ENCODE measurements at places on chromosomes 5 and 9. TPM values are rescaled to one million over a fixed set of nuclear protein-coding genes. Genes with fewer than 3 reads are reported as not detected.

SPATA31C1 gene
- total RNA-seq: not detected

ABL1 gene
- 80.2 TPM for total RNA-seq

FOXD4L6 gene
- not detected for total RNA-seq

PDLIM4 gene
- 15.0 TPM for total RNA-seq

SHOC1 gene
- total RNA-seq: not detected

LMAN2 gene
- 236 TPM for total RNA-seq

KIF4B gene
- not detected for total RNA-seq

FBP2 gene
- total RNA-seq: not detected

CNTNAP3B gene
- total RNA-seq: 2.8 TPM

SPATA24 gene
- total RNA-seq: not detected

OBP2A gene
- not detected for total RNA-seq

CTXN3 gene
- not detected for total RNA-seq

PCDHA13 gene
- total RNA-seq: not detected

P4HA2 gene
- total RNA-seq: 25.5 TPM

TMEM174 gene
- total RNA-seq: 0.64 TPM

PTGDS gene
- total RNA-seq: 20.3 TPM

ADAM19 gene
- total RNA-seq: 28.1 TPM

SLC1A3 gene
- 0.20 TPM for total RNA-seq

DNA sequence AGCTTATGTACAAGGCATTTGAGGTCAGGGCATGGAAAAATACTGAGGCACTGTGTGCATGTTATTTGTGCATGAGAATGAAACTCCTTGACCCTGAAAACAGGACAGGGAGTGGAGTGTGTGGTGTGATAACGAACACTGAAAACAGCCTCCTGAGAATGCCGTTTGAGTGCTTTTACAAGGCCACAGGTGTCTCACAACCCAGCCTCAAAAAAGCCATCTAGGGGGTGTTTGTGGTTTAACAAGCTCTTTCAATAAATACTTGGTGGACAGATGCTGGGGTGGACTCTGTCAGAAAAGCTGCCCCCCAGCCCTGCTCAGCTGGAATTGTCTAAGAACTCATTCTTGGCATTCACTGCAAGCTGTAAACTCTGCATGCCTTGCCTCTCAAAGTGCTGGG lies 94.0 kb upstream of the SLC25A48 start:
- no peaks in the 10 kb centered on the region for H3K4me1 ChIP-seq
- H3K4me3 ChIP-seq: no peak overlapping the region

GRCh38 chr5:59652449-59652848 lies 241.1 kb downstream of the PDE4D start:
- no peak for DNase-seq
- H3K27ac ChIP-seq: no peak overlapping the region
- no peaks in the 10 kb centered on the region for H3K27me3 ChIP-seq
- H3K4me1 ChIP-seq: peaks cover 38% of the 10 kb centered on the region
- no peaks in the 10 kb centered on the region for H3K36me3 ChIP-seq

GRCh38 chr9:17578577-17578910 lies 322 bp upstream of the SH3GL2 start:
- H3K27me3 ChIP-seq: peaks cover 62% of the 10 kb centered on the region
- H3K4me3 ChIP-seq: peak overlapping the region; percentile 54
- H3K27ac ChIP-seq: no peak overlapping the region
- H3K4me1 ChIP-seq: no peaks in the 10 kb centered on the region
- no peaks in the 10 kb centered on the region for H3K36me3 ChIP-seq

- H3K27me3 ChIP-seq: peaks cover 32% of the 10 kb centered on the region
- no peaks in the 10 kb centered on the region for H3K36me3 ChIP-seq
- peak overlapping the region; percentile 45 for H3K4me3 ChIP-seq
- no peak for DNase-seq
- peak overlapping the region; percentile 80 for H3K27ac ChIP-seq
Measured at GRCh38 chr9:110047955-110048402, 160.0 kb downstream of the C9orf152 start.

DNA sequence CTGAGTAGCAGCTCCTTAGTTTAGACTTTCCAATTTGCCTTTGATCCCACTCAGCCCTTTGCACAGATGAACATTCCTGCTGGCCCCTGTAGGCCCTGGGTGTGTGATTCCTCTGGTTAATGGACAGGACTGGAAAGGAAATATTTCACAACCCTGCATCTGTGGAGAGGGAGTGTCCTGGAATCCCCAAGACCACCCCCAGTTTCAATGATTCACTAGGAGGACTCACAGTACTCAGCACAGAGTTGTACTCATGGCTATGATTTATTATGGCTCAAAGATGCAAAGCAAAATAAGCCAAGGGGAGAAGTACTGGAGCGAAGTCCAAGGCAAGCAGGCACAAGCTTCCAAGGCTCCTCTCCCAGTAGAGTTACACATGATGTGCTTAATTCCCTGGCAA lies 42.4 kb upstream of the TJP2 start:
- H3K27me3 ChIP-seq: no peaks in the 10 kb centered on the region
- H3K4me3 ChIP-seq: no peak overlapping the region
- H3K27ac ChIP-seq: peak overlapping the region; percentile 29
- H3K4me1 ChIP-seq: peaks cover 15% of the 10 kb centered on the region
- H3K36me3 ChIP-seq: no peaks in the 10 kb centered on the region

DNA sequence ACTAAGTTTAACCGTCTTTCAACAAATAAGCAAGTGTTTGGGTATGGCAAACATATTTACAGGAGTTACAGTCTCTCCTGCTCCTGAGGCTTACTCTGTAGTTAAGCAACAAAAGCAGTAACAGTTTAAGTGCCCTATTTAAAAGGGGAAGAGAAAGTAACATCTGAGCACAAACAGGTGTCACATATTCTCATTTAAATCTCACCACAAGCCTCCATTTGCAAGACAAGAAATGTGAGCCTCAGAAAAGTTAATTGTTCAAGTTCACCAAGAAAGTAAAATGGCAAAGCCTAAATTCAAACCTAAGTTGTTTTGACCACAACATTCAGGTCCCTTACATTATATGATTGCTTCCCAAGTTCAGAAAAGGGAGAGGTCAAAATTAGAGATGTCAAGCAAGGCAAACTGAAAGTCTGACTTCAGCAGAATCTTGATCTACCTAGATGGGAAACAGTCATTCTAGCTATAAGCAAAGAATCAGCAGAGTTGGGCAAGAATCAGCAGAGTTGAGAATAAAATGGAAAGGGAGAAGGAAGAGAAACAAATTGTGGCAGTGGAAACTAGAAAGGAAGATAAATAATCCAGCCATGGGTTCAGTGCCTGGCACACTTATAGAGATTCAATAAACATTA lies 93.4 kb downstream of the STRBP start:
- no peak overlapping the region for H3K27ac ChIP-seq
- H3K36me3 ChIP-seq: no peaks in the 10 kb centered on the region
- H3K4me1 ChIP-seq: no peaks in the 10 kb centered on the region
- no peak overlapping the region for H3K4me3 ChIP-seq

GRCh38 chr9:99294850-99295461 lies 72.9 kb downstream of the SEC61B start:
- H3K4me3 ChIP-seq: no peak overlapping the region
- no peaks in the 10 kb centered on the region for H3K36me3 ChIP-seq
- no peaks in the 10 kb centered on the region for H3K4me1 ChIP-seq
- H3K27me3 ChIP-seq: no peaks in the 10 kb centered on the region
- no peak overlapping the region for H3K27ac ChIP-seq

DNA sequence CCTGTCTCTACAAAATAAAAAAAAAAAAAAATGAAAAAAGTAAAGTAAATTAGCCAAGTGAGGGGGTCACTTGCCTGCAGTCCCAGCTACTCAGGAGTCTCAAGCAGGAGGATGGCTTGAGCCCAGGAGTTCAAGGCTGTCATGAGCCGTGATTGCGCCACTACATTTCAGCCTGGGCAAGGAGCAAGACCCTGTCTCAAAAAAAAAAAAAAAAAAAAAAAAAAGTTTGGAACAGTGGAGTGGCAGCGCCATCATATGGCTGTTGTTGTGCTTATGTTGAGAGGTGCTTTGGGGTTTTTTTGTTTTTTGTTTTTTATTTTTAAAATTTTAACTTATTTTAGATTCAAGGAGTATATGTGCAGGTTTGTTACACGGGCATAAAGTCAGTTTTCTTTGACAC lies 3.6 kb downstream of the BRIX1 start:
- H3K4me1 ChIP-seq: peaks cover 31% of the 10 kb centered on the region
- no peak for DNase-seq

GRCh38 chr9:127871531-127871930 lies 5.9 kb downstream of the AK1 start:
- H3K27me3 ChIP-seq: no peaks in the 10 kb centered on the region
- peaks cover 25% of the 10 kb centered on the region for H3K4me1 ChIP-seq
- no peaks in the 10 kb centered on the region for H3K36me3 ChIP-seq
- H3K4me3 ChIP-seq: no peak overlapping the region

- DNase-seq: no peak
- H3K4me1 ChIP-seq: no peaks in the 10 kb centered on the region
- H3K27me3 ChIP-seq: no peaks in the 10 kb centered on the region
- no peaks in the 10 kb centered on the region for H3K36me3 ChIP-seq
- H3K27ac ChIP-seq: no peak overlapping the region
Measured at GRCh38 chr5:64514612-64515011, 8.8 kb downstream of the RGS7BP start.

- peak; percentile 37 for DNase-seq
- H3K36me3 ChIP-seq: no peaks in the 10 kb centered on the region
- H3K4me1 ChIP-seq: no peaks in the 10 kb centered on the region
- H3K27me3 ChIP-seq: no peaks in the 10 kb centered on the region
- H3K27ac ChIP-seq: no peak overlapping the region
Measured at GRCh38 chr9:29830821-29831220, 2257.5 kb upstream of the C9orf72 start.

DNA sequence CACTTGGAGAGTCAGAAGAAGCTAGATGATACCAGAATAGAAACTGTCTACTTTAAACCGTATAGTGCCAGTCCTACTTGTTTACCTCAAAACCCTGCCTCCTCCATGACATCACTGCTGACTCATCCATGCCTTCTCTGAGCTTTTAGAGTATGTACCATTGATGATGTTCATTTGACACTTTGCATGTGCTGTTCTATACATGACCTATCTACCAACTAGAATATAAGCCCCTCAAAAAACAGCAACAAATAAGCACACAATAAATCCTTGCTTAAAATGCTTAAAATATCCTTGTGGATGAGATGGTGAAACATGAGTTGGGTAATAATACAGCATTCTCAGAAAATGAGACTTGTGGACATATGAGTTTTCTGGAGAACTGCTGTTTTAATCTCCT lies 2.6 kb downstream of the CTNNAL1 start:
- H3K27me3 ChIP-seq: no peaks in the 10 kb centered on the region
- peak; percentile 19 for DNase-seq
- H3K4me3 ChIP-seq: no peak overlapping the region
- H3K4me1 ChIP-seq: peaks cover 34% of the 10 kb centered on the region
- H3K36me3 ChIP-seq: no peaks in the 10 kb centered on the region

GRCh38 chr5:40165106-40165788 lies 514.5 kb upstream of the PTGER4 start:
- no peaks in the 10 kb centered on the region for H3K4me1 ChIP-seq
- no peaks in the 10 kb centered on the region for H3K27me3 ChIP-seq
- no peaks in the 10 kb centered on the region for H3K36me3 ChIP-seq
- H3K27ac ChIP-seq: no peak overlapping the region

- no peak overlapping the region for H3K4me3 ChIP-seq
- peak overlapping the region; percentile 45 for H3K27ac ChIP-seq
- H3K36me3 ChIP-seq: no peaks in the 10 kb centered on the region
- H3K4me1 ChIP-seq: peaks cover 6% of the 10 kb centered on the region
- no peaks in the 10 kb centered on the region for H3K27me3 ChIP-seq
- no peak for DNase-seq
Measured at GRCh38 chr5:83919071-83920041, 198.7 kb upstream of the HAPLN1 start.

DNA sequence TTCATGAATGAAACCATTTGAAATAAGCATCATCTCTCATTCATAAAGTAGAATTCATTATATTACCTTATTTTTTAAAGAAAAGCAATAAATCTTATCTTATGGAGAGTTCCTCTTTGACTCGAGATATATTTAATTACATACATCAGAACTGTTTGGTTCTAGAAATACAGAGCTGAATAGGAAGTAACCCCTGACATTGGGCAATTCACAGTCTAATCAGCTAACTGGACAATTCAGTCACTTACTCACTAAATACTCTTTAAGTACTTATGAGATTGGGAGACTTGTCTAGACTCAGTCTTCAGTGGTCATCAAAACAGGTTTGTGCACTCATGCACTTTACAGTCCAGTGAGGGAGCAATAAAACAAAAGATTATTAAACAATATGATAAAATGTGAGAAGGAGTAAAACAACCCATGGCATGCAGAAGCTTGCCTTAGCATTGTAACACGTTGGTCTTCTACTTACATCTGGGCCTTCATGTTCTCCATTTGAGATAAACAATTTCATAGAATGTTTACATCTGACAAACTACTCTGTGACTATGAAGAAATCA lies 11.5 kb upstream of the FBXO38 start:
- H3K4me1 ChIP-seq: peaks cover 12% of the 10 kb centered on the region
- no peaks in the 10 kb centered on the region for H3K36me3 ChIP-seq
- H3K4me3 ChIP-seq: no peak overlapping the region
- DNase-seq: no peak
- H3K27me3 ChIP-seq: no peaks in the 10 kb centered on the region

GRCh38 chr9:98255061-98255577 lies 330 bp downstream of the TBC1D2 start:
- H3K4me1 ChIP-seq: peaks cover 8% of the 10 kb centered on the region
- H3K4me3 ChIP-seq: peak overlapping the region; percentile 75
- H3K27ac ChIP-seq: peak overlapping the region; percentile 97
- H3K27me3 ChIP-seq: no peaks in the 10 kb centered on the region
- no peaks in the 10 kb centered on the region for H3K36me3 ChIP-seq

GRCh38 chr5:115179394-115180164 lies 9.9 kb upstream of the TRIM36 start:
- peaks cover 17% of the 10 kb centered on the region for H3K4me1 ChIP-seq
- no peaks in the 10 kb centered on the region for H3K36me3 ChIP-seq
- H3K27ac ChIP-seq: no peak overlapping the region
- peak overlapping the region; percentile 66 for H3K4me3 ChIP-seq

GRCh38 chr9:115400796-115401195 lies 282.8 kb upstream of the TNC start:
- no peak overlapping the region for H3K27ac ChIP-seq
- H3K4me3 ChIP-seq: no peak overlapping the region
- H3K36me3 ChIP-seq: no peaks in the 10 kb centered on the region
- no peaks in the 10 kb centered on the region for H3K4me1 ChIP-seq
- no peak for DNase-seq

All from transverse colon (tissue), 4 donors.